ENCODE measurements at places on chromosomes 7 and 10.

- DNase-seq: no peak
Observed at GRCh38 chr10:124465777-124466488, 4.3 kb downstream of the LHPP start.

DNA sequence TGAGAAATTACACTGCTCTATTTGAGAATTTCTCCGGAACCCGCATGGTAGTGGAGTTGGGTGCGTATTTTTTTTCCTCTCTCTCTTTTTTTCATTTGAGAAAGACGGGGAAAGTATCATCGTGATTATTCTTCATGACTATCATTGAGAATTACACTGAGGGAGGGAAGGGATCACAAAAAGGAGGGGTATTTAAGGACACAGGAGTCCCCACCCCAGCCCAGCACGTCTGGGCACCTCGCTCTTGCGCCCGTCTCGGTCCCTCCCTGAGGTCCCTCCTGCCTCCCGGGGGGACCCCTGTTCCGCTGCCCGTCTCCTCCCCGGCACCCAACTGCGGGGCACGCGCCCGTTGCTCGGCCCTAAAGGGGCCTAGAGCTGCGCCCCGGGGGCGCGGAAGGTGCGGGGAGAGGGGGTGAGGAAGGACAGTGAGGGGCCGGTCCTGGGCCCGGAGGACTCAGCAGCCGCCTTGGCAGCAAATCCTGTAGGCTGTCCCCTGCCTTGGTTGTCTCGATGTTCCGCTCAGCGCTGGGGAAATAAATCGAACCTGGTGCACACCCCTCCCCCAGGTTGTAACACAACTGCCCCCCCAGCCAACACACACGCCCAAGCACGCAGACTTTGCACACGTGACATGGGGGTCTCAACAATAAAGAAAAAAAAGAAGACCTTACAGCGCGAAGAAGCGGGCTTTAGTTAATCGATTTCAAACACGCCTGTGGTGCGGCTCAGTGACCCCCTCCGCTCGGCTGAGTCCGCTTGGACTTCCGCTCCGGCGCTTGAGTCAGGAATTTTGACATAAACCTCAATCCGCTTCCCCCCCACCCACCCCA lies 18.6 kb upstream of the GATA3 start:
- no peak for DNase-seq

DNA sequence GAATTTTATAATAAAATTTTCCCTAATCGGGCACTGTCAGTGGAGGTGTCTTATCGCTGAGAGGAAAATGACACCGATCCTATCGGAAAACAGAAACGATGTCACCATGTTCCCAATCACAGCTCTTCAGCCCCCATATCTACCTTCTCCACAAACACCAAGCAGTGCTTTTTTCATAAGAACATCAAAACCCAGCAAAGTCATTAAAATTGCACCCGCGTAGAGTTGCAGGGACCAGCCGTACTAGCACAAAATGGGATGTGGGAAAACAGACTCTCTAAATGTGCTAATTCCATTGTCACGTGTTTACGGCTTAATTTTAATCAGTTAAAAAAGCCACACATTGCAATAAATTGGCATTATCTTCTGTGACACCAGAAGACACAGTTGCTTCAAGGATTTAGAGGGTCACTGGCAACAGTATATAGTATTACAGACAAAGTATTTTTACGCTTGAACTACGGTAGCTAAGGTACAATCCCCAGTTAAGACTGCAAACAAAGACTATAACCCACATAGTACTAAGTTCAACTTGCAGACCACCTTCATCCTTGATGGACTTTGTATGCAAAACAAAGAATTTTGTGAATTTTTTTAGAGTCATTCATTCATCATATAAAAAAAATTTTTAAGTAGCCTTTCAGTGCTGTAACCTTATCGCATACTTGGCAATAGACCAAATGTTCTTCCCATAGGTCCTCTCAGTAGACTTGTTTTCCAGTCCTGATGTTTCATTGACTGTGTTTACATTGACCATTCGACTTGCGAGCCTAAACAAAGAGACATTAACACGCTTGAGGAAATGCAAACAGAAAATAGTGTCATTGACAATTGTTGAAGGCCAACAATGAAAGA lies 116.0 kb downstream of the VTI1A start:
- DNase-seq: no peak

DNA sequence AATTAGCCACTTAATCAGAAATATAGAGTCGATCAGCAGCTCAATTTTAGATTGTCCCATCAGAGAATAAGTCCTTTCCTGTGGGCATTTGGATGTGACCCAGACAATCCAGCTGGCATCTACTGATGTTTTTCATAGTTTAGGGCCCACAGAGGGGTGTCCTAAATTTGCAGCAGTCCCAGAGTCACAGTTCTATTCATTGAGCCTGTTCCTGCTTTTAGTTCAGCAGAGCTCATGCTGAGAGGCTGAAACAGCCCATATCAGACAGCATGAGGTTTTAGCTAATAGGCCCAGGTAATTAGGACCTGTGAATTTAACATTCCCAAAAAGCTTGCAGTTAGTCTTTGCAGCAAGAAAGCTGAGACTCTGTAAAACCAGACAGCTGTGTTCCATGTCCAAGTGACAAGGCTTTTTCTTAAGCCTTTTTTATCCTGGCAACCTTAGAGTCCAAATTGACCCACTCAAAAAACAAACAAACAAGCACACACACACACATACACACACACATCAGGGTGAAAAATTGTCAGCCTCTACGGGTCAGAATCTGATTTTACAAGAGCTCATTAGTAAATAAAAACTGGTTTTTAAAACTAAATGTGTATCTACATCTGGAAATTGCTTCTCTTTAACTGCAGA lies 33.7 kb downstream of the ANKIB1 start:
- no peak for DNase-seq

DNA sequence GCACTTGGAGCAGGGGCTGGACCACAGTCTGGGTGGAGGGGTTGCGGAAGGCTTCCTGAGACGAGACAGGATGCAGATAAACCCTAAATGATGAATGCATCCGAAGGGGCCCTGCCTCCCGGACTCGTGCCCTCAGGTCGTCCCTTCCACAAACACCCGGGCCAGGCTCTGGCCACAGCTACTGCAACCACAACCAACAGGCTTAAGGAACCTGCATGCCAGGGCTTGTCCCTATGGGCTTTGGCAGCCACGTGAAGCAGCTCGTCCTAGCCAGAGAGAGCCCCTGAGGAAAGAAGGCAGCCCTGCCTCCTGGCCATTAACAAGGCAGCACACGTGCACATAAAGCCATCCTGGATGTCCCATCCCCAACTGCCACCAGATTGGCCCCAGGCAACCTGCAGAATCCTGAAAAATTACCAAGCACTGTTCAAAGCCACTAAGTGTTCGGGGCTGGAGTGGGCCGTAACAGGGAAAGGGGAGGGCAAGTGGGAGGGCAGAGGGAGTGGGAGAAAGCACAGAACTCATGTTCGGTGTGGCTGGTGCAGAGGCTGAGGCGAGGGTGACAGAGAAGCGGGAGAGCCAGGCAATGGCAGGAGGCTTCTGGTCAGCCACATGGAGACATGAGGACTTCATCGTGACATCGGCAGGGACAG lies 62.7 kb downstream of the MAD1L1 start:
- no peak for DNase-seq

DNA sequence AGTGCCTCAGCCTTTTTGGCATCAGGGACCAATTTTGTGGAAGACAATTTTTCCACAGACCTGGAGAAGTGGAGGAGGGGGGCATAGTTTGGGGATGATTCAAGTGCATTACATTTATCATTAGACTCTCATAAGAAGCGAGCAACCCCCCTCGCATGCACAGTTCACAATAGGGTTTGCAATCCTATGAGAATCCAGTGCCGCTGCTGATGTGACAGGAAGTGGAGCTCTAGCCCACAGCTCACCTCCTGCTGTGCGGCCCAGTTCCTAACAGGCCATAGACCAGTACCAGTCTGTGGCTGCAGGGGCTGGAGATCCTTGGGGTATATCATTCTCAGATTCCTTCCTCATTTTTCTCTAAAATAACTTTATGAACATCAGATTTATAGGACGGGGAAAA lies 50.8 kb downstream of the ATAD1 start:
- no peak for DNase-seq

DNA sequence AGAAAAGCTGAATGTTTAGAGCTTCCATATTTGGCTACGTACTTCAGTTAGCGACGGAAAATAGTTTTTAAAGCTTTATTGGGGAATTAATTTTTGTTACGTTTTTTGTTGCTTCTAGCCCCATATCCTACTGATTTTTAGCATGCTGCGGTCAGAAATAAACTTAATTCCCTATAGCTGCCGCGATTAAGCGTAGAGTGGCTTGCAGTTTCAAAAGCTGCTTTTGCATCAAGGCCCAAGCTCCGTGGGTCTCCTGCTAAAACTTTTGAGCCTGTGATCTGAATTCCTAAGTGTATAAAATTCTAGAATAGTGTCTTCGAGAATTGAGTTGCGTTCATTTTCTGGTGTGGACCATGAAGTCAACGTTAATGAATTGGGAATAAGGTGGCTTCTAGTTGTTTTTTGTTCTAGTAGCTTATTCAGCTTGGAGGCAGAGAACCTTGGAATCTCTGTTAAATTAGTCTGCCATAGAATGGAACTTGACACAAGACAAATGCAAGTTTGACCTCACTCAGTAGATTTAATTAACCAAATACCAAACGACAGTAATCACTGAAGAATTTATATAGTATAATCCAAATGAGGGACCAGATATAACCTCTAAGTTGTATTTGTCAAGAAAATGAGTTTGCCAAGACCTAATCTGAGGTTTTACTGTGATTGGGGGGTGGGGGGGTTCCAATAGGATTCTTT lies 977 bp downstream of the CALU start:
- DNase-seq: no peak

DNA sequence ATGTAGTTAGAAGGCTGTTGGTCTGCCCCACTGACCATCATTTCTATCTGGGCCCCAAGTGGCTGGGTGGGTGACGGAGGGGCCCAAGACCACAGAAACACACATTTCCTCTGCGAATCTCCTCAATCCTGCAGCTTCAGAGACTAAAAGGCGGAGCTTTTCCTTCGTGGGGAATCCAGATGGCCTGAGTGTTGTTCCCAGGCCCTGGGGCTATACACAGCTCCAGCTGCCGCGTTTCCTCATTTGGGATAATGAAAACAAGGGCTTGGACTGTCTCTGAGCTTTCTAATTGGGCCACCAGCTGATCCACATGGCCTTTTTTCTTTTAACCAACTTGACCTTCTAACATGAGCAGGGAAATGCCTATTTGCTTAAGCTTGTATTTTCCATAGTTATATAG lies 339.9 kb downstream of the CXCL12 start:
- no peak for DNase-seq

Data from suppressor macrophage treated with lipopolysaccharide for 4 hours (primary cell).